ENCODE measurements at places on chromosomes 6 and 20. TPM values are rescaled to one million over a fixed set of nuclear protein-coding genes. Genes with fewer than 3 reads are reported as not detected.
A peak's percentile ranks its signal among the peaks of the same experiment; 100 is the strongest.

MEP1A gene
- polyA plus RNA-seq: not detected

KCNS1 gene
- polyA plus RNA-seq: 0.10 TPM

FAM184A gene
- polyA plus RNA-seq: 120 TPM

HCK gene
- 4.0 TPM for polyA plus RNA-seq

ZNF831 gene
- 0.18 TPM for polyA plus RNA-seq

ZFP57 gene
- not detected for polyA plus RNA-seq

SIRPB1 gene
- polyA plus RNA-seq: 0.86 TPM

RSPO3 gene
- 5.6 TPM for polyA plus RNA-seq

CTCFL gene
- 0.51 TPM for polyA plus RNA-seq

PPP1R16B gene
- polyA plus RNA-seq: 8.6 TPM

C6orf52 gene
- 6.1 TPM for polyA plus RNA-seq

BTN1A1 gene
- 0.26 TPM for polyA plus RNA-seq

PLCB1 gene
- polyA plus RNA-seq: 19.1 TPM

AVP gene
- not detected for polyA plus RNA-seq

RNF144B gene
- 20.4 TPM for polyA plus RNA-seq

SCUBE3 gene
- polyA plus RNA-seq: 4.7 TPM

- no peaks in the 10 kb centered on the region for H3K27me3 ChIP-seq
- no peak overlapping the region for H3K4me3 ChIP-seq
- H3K36me3 ChIP-seq: no peaks in the 10 kb centered on the region
These were observed 319.9 kb downstream of the TRDN start for GRCh38 chr6:123316733-123317323.

DNA sequence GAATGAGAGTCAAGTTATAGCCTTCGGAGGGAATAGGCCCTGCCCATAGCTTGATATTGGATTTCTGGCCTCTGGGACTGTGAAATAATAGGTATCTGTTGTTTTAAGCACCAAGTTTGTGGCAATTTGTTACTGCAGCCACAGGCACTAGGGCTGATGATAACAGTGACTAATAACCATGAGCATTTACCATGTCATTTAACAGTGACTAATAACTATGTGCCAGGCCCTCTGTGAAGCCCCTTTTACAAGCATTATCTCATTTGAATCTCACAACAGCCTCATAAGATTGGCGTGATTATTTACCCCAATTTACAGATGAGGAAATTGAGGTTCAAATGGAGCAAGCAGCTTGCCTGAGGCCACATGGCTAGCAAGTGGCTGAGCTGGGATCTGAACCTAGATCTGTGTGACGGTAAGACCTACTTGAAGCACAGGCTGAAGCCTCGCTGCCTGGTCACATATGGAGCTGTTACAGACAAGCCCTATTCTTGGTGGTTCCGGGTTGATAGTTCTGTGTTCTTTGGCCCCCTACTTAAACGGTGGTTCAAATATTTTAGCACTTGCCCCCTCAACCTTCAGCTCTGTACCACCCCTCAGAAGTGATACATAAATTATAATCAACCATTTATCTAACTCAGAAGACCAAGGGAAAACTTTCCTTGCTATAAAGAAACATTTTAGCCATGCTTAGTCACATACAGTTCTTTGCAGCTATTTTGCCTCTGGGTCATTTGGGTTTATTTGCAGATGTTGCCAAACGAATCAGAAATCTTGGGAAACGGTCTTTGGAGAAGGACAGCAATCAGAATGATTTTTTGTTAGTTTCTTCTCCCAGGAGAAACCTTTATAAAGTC, 98.3 kb downstream of the ELOVL5 start:
- H3K4me1 ChIP-seq: no peaks in the 10 kb centered on the region
- H3K27me3 ChIP-seq: no peaks in the 10 kb centered on the region
- H3K36me3 ChIP-seq: no peaks in the 10 kb centered on the region
- no peak overlapping the region for H3K4me3 ChIP-seq

DNA sequence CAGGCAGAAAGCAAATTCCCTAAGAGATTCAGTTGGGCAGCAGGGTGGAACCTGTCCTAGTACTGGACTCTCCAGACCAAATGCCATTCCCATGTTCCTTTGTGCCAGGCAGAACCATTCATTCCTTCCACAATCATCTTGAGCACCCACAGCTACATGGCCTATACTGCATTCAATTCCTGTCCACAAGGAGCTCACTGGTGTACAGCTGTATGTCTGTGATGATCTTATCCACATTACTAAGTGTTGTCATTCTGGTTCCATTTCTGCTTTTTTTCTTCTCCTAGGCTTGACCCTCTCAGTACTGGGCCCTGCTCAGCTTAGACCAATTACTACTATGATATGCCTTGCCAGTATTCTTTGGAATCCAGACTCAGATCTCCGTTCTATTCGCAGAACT, 27.5 kb downstream of the MAN1A1 start:
- no peak overlapping the region for H3K27ac ChIP-seq
- no peak overlapping the region for H3K4me3 ChIP-seq
- peaks cover 12% of the 10 kb centered on the region for H3K36me3 ChIP-seq
- H3K27me3 ChIP-seq: no peaks in the 10 kb centered on the region
- peaks cover 4% of the 10 kb centered on the region for H3K4me1 ChIP-seq

DNA sequence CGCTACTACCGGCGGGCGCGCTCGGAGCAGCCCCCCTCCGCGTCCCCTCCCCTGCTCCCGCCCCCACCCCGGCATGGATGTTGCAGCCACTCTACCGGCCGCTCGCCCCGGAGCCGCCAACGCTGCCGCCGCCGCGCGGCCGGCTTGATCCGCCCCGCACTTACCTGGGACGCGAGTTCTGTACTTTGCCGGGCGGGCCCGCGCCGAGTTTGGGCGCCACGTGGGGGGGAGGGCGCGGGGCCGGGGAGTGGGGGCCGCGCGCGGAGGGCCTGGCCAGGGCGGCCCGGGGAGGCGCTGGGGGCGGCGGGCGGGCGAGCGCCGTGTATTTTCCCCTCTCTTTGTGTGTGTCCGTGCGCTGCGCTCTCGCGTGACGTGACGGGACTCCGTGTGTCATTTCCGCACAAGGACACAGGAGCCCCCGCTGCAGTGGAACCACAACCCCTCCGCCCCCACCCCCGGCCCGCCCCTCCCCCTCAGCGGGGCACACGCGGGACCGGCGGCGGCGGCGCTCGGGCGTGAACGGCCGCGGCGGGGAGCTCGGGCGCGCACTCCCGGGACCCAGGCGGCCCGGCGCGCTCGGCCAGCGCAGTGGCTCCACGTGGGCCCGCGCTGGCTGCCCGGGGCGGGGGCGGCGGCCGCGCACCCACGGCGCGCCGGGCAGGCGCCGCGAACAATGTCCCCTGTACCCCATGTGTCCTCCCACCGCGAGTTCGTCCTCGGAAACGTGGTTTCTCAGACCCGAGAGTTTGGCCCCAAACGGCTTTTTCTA, at the start of gene BEND3:
TSS of gene BEND3 (minus strand) at position 590 of the 769 bp plus-strand sequence. CDS start 16,230 bp downstream, outside the sequence.
- peaks cover 25% of the 10 kb centered on the region for H3K27me3 ChIP-seq
- peak; percentile 48 for DNase-seq
- H3K36me3 ChIP-seq: no peaks in the 10 kb centered on the region

- no peak overlapping the region for H3K4me3 ChIP-seq
- no peaks in the 10 kb centered on the region for H3K36me3 ChIP-seq
- no peaks in the 10 kb centered on the region for H3K4me1 ChIP-seq
- H3K27ac ChIP-seq: no peak overlapping the region
- H3K27me3 ChIP-seq: no peaks in the 10 kb centered on the region
These were observed 40.8 kb downstream of the SNRNP48 start for GRCh38 chr6:7630792-7631191.

- H3K4me3 ChIP-seq: no peak overlapping the region
- no peak for DNase-seq
- H3K27me3 ChIP-seq: no peaks in the 10 kb centered on the region
- H3K4me1 ChIP-seq: no peaks in the 10 kb centered on the region
These were observed 59.8 kb upstream of the HIVEP1 start for GRCh38 chr6:11952316-11952715.

- no peak overlapping the region for H3K27ac ChIP-seq
- no peaks in the 10 kb centered on the region for H3K36me3 ChIP-seq
- no peaks in the 10 kb centered on the region for H3K27me3 ChIP-seq
- peaks cover 28% of the 10 kb centered on the region for H3K4me1 ChIP-seq
- no peak overlapping the region for H3K4me3 ChIP-seq
These were observed 112.0 kb downstream of the CDK19 start for GRCh38 chr6:110703010-110703905.

DNA sequence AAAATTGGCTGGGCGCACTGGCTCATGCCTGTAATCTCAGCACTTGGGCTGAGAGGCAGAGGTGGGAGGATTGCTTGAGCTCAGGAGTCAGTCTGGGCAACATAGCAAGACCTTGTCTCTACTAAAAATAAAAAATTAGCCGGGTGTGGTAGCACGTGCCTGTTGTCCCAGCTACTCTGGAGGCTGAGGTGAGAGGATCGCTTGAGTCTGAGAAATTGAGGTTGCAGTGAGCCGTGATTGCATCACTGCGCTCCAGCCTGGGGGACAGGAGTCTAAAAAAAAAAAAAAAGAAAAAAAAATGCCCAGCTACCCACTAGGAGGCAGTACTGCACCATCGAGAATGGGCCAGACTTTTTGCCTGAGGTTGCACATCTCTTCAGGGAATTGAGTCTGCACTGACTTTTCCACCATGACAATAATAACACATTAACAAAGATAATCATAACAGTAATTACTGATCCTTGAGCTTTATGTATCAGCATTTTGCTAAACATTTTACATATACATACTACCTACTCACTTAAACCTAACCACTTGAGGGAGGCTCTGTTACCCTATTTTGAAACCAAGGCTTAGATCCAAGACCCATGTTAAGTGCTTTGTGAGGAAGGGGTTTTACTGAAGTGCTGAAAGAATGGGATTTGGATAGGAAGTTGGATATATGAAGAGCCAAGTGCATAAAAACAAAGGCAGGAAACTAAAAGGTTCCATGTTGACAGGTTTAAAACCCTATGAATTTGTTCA, 21.0 kb downstream of the SRSF3 start:
- no peaks in the 10 kb centered on the region for H3K36me3 ChIP-seq
- H3K27me3 ChIP-seq: no peaks in the 10 kb centered on the region
- H3K4me1 ChIP-seq: peaks cover 46% of the 10 kb centered on the region
- no peak overlapping the region for H3K27ac ChIP-seq
- no peak overlapping the region for H3K4me3 ChIP-seq
- no peak for DNase-seq

GRCh38 chr6:142886431-142887170, 58.4 kb downstream of the HIVEP2 start:
- DNase-seq: no peak
- no peaks in the 10 kb centered on the region for H3K27me3 ChIP-seq
- no peak overlapping the region for H3K4me3 ChIP-seq

DNA sequence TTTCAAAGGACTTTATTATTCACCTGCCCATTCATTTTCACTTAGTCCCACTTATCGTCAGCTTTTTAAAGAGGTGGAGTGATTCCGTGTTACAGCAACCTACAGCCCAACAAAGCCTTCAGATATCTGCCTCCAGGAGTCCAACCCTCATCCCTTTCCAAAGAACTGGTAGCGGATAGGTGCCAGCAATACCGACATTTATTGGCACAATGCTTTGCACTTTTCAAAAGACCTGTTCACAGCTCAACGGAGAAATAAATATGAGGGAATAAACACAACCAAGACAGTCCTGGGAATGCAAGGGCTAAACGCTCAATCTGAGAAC, 819 bp upstream of the MTRF1L start:
- H3K4me3 ChIP-seq: peak overlapping the region; percentile 59
- peak overlapping the region; percentile 89 for H3K27ac ChIP-seq
- H3K4me1 ChIP-seq: peaks cover 11% of the 10 kb centered on the region
- DNase-seq: no peak

- no peaks in the 10 kb centered on the region for H3K36me3 ChIP-seq
- peak; percentile 10 for DNase-seq
- H3K4me1 ChIP-seq: peaks cover 12% of the 10 kb centered on the region
- H3K27me3 ChIP-seq: no peaks in the 10 kb centered on the region
- peak overlapping the region; percentile 46 for H3K27ac ChIP-seq
These were observed 24.8 kb upstream of the FOXQ1 start for GRCh38 chr6:1287103-1287591.

- DNase-seq: peak; percentile 78
- H3K27ac ChIP-seq: peak overlapping the region; percentile 94
- peaks cover 41% of the 10 kb centered on the region for H3K4me1 ChIP-seq
- H3K4me3 ChIP-seq: peak overlapping the region; percentile 89
- no peaks in the 10 kb centered on the region for H3K36me3 ChIP-seq
- H3K27me3 ChIP-seq: no peaks in the 10 kb centered on the region
These were observed 505 bp upstream of the WRNIP1 start for GRCh38 chr6:2764610-2765165.

GRCh38 chr6:50541941-50542340, 171.4 kb upstream of the TFAP2D start:
- H3K27ac ChIP-seq: no peak overlapping the region
- no peaks in the 10 kb centered on the region for H3K27me3 ChIP-seq
- DNase-seq: no peak

GRCh38 chr6:14790976-14791375, 454.9 kb upstream of the JARID2 start:
- H3K27me3 ChIP-seq: no peaks in the 10 kb centered on the region
- DNase-seq: no peak
- H3K36me3 ChIP-seq: no peaks in the 10 kb centered on the region
- no peaks in the 10 kb centered on the region for H3K4me1 ChIP-seq
- H3K27ac ChIP-seq: no peak overlapping the region

GRCh38 chr6:166672624-166673206, 45.7 kb upstream of the RPS6KA2 start:
- DNase-seq: no peak
- no peak overlapping the region for H3K27ac ChIP-seq
- no peaks in the 10 kb centered on the region for H3K4me1 ChIP-seq
- H3K4me3 ChIP-seq: no peak overlapping the region

- H3K27me3 ChIP-seq: no peaks in the 10 kb centered on the region
- H3K4me3 ChIP-seq: no peak overlapping the region
- no peaks in the 10 kb centered on the region for H3K4me1 ChIP-seq
- no peak overlapping the region for H3K27ac ChIP-seq
- no peaks in the 10 kb centered on the region for H3K36me3 ChIP-seq
These were observed 196.6 kb downstream of the ESR1 start for GRCh38 chr6:152004036-152004566.

GRCh38 chr6:160999516-160999915, 7.9 kb downstream of the MAP3K4 start:
- H3K27ac ChIP-seq: no peak overlapping the region
- H3K27me3 ChIP-seq: no peaks in the 10 kb centered on the region

GRCh38 chr6:31888276-31889258, 8.9 kb downstream of the EHMT2 start:
- H3K36me3 ChIP-seq: peaks cover 97% of the 10 kb centered on the region
- no peaks in the 10 kb centered on the region for H3K27me3 ChIP-seq
- no peak for DNase-seq
- no peaks in the 10 kb centered on the region for H3K4me1 ChIP-seq
- H3K4me3 ChIP-seq: no peak overlapping the region
- H3K27ac ChIP-seq: no peak overlapping the region

- H3K4me3 ChIP-seq: no peak overlapping the region
- H3K27ac ChIP-seq: no peak overlapping the region
- DNase-seq: no peak
- peaks cover 26% of the 10 kb centered on the region for H3K36me3 ChIP-seq
- no peaks in the 10 kb centered on the region for H3K27me3 ChIP-seq
- H3K4me1 ChIP-seq: peaks cover 11% of the 10 kb centered on the region
These were observed 40.2 kb downstream of the TOP1 start for GRCh38 chr20:41068806-41069205.

- H3K4me1 ChIP-seq: no peaks in the 10 kb centered on the region
- H3K36me3 ChIP-seq: no peaks in the 10 kb centered on the region
- DNase-seq: no peak
- no peak overlapping the region for H3K4me3 ChIP-seq
- no peaks in the 10 kb centered on the region for H3K27me3 ChIP-seq
These were observed 42.9 kb downstream of the CDH26 start for GRCh38 chr20:60001108-60001507.
